ENCODE measurements at places on chromosomes 3 and 15.

DNA sequence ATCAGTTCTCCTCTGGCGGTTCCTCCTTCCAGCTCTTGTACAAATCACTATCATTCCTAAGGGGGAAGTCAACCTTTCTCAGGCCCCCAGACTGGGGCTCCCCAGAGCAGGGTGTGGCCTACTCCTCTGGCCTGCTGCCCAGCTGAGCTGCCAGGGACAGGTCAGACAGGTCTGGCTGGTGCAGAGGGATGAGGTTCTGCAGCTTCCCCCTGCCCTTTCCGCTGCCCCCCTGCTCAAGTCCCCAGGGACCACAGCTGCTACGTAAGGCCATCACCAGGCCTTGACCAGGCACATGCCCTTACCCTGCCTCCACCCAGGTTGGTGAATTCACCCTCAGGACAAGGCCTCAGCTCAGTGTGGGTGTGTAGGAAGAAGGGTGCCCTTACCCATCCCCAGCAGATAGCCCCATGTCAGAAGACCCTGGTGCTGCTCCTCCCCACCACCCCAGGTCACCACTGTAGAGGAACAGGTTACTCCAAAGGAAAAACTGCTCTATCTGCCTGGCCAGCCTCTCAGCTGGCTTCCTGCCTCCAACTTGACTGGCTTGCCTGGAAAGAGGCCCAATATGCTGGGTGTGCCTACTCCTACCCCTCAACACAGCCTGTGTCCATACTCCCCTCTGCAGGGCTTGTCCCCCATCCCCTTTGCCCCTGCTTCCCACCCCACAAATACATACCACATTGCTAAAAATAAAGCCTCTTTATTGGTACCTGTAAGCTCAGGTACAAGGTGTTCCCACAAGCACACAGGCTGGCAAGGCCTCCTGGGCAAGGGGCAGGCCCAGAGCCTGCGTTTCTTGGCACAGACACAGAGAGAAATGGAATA, 12.0 kb downstream of the CSRNP1 start:
- DNase-seq, result peak; percentile 39

GRCh38 chr3:134477938-134478337, 7.8 kb downstream of the ANAPC13 start:
- no peak for DNase-seq

GRCh38 chr3:16024548-16024947, 149.9 kb upstream of the GALNT15 start:
- DNase-seq, result no peak

DNA sequence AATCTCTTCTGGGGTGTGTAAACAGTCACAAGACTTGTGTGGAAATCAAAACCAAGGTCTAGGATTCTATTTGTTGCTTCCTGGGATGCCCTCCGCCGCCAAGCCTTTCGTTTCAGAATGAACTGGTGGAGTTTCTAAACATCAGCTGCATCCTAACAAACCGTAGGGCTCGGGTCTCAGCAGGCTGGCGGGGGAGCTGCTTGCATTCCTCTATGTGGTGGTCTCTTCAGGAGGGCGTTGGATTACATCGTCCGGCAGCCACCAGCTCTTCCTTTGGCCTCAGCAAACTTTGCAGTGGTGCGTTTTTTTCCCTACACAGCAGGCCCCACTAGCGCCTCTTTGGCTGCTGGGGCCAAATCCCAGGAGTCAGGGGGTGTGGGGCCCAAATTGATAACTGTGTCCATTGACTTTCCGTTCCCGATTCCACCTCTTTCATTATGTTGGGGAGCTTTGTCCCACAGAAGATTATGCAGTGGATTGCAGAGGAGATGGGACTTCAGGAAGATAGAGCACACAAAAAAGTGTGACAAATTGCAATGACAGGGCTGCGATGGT, 390.0 kb upstream of the NR2F2 start:
- no peak for DNase-seq

GRCh38 chr15:66619152-66619903, 53.5 kb upstream of the LCTL start:
- DNase-seq, result peak; percentile 68

GRCh38 chr3:18100121-18100520, 325.0 kb downstream of the SATB1 start:
- peak; percentile 28 for DNase-seq

- peak; percentile 67 for DNase-seq
Measured at GRCh38 chr3:143998266-143998665, 26.6 kb downstream of the DIPK2A start.

DNA sequence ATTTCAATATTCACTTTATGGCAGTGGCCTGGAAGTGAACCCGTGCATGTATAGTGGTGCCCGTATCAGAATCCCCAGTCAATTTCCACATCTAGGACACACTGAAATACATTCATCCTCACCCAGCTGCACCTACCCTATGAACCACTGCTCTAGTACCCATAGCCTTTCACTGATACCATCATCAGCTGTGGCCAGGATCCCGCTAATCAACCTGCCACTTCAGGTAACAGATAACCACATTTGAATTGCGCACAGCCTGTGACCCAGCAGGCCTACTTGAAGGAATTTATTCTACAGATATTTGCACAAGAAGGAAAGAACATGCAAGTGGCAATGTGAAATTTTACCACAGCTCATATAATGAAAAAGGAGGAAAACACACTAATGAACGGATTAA, 161.0 kb upstream of the CCDC54 start:
- DNase-seq, result no peak

- DNase-seq, result no peak
Measured at GRCh38 chr15:39061952-39062464, 497.4 kb upstream of the RASGRP1 start.

- peak; percentile 78 for DNase-seq
Measured at GRCh38 chr3:158918008-158918407, 116.2 kb downstream of the MFSD1 start.

DNA sequence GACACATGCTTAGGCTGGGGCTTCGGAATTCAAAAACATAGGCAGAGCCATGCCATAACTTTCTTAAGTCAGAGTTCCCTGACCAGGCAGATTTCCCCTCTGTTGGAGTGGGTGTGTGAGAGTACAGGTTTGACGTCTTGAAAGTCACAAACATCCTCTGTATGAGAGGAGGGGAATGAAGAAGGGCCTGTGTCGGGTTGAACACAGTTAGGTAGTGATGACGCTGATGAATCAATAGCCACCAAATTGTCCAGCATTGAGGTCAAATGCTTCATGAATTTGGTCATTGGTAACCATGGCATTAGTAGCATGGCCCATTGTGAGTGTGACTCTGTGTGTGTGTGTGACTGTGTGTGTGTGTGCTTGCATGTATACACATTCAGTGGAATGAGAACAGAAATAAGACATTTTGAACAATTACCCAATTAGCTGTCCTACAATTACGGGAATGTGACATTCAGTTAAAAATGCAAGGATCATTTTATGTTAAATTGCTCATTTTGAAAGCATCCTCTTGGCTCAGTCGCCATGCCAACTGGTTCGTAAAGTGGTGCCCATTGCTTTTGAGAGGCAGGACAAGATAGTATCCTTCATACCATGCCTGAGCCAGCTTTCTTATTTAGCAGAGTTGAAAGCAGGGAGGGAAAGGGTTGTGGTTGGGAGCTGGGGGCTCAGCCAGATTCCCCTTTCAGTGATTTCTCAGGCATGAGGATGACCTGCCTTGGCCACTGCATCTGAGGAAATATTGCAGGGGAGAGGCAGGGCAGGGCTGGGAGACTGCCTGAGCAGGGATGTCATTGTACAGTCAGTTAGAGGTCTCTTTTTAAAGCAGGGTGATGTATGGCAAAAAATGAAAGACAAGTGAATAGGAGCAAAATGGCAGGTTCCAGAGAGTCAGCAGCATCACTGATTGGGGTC, 35.4 kb downstream of the RBP2 start:
- no peak for DNase-seq

- no peak for DNase-seq
Measured at GRCh38 chr15:39181056-39181747, 399.7 kb upstream of the THBS1 start.

GRCh38 chr15:45402955-45403877, 24.9 kb upstream of the GATM start:
- peak; percentile 80 for DNase-seq

GRCh38 chr3:42652251-42652610, 1.3 kb upstream of the ZBTB47 start:
- no peak for DNase-seq

DNA sequence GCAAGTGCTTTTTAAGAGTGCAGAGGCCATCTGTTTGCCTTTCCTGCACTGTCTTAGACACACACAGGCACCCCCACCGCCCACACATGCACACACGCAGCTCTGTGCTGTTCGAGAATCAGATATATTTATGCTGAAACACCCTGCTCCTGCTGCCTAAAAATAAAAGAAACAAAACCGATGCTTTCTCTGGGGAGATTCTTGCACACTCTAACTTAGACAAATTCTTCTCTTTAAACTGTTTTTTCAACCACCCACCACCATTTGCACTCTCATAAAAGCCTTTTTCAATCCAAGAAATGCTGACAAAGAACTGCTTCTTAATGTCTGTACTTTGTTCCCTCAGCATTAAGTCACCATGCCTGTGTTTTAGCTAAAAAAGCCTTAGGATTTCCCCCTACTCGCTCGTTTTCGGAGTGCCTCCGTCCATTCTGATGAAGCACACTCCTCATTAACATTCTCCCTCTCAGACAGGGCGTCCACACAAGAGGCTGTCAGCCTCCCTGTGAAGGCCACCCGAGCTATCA, 26.2 kb downstream of the SLC12A8 start:
- DNase-seq, result peak; percentile 51

- DNase-seq, result no peak
Measured at GRCh38 chr3:106296062-106296461, 427.2 kb upstream of the CBLB start.

DNA sequence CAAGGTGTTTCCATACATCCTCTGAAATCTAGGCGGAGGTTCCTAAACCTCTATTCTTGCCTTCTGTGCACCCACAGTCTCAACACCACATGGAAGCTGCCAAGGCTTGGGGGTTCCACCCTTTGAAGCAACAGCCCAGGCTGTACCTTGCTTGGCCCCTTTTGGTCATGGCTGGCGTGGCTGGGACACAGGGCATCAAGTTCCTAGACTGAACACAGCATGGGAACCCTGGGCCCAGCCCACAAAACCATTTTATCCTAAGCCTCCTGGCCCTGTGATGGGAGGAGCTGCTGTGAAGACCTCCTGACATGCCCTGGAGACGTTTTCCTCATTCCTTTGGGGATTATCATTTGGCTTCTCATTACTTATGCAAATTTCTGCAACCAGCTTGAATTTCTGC, 739.0 kb upstream of the NECTIN3 start:
- DNase-seq, result no peak

GRCh38 chr3:36777424-36778218, 13.3 kb upstream of the DCLK3 start:
- no peak for DNase-seq

- DNase-seq, result no peak
Measured at GRCh38 chr3:54251705-54252104, 129.4 kb downstream of the CACNA2D3 start.

GRCh38 chr3:59472541-59472940, 422.7 kb upstream of the CFAP20DC start:
- DNase-seq, result peak; percentile 7

- DNase-seq, result no peak
Measured at GRCh38 chr3:141825216-141826011, 51.0 kb upstream of the ATP1B3 start.

GRCh38 chr3:180277041-180277440, 240.3 kb upstream of the PEX5L start:
- DNase-seq, result peak; percentile 60

GRCh38 chr3:52248165-52248541, 2.6 kb downstream of the PPM1M start:
- no peak for DNase-seq

GRCh38 chr3:136956971-136957370, 812 bp upstream of the IL20RB start:
- DNase-seq, result no peak

DNA sequence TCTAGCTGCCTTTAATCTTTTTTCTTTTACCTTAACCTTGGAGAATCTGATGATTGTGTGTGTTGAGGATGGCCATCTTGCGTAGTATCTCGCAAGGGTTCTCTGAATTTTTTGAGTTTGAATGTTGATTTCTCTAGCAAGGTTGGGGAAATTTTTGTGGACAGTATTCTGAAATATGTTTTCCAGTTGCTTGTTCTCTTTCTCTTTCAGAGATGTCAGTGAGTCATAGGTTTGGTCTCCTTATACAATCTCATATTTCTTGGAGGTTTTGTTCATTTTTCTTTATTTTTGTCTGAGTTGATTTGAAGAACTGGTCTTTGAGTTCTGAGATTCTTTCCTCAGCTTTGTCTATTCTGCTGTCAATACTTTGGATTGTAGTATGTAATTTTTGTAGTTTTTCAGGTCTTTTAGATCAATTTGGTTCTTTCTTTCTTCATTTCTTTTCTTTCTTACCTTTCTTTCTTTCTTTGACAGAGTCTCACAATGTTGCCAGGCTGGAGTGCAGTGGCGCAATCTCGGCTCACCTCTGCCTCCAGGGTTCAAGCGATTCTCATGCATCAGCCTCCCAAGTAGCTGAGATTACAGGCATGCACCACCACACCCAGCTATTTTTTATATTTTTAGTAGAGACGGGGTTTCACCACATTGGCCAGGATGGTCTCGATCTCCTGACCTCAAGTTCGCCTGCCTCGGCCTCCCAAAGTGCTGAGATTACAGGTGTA, 366.4 kb upstream of the RASGRP1 start:
- DNase-seq, result peak; percentile 44

DNA sequence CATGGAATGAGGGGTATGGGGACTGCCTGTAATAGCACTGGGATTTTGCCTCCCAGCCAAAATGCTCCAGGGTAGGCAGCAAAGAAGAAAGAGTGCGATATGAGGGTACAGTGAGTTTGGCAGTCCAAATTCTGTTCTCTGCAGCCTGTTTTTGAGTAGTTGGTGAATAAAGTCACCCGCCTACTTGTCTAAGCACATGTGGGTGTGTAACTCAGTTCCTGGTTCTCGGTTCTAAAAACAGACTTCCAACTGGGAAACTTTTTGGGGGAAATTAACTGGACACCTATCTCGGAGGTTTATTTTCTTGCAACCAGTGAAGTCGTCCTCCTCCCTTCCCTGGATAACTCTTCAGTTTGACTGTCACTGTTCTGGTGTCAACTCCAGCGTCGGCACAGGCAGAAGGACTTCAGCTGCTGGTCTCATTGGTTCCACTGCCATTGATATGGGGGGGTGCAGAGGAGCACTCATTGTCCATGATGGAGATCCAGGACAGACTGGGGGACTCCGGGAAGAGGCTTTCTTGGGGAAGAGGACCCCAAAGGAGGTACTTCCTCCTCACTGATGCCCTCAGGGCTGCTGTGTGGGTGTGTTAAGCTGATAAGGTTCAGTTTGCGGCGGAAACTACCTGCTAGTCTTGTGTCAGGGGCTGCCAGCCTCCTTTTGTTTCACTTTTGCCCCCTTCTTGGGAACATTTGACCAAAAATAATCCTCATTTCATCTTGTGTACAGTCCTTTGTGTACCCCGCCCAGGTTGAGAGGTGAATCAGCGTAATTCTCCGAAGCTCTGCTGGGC, 13.2 kb downstream of the GHRL start:
- no peak for DNase-seq

- DNase-seq, result no peak
Measured at GRCh38 chr15:74642348-74642733, 26.7 kb downstream of the CLK3 start.

GRCh38 chr15:50906954-50907600, 1.4 kb upstream of the AP4E1 start:
- no peak for DNase-seq

GRCh38 chr3:158700559-158700958, 28.1 kb upstream of the LXN start:
- no peak for DNase-seq
